Right atrium auricular region (tissue), 2 donors: ENCODE measurements at places on chromosomes 5 and 9. TPM values are rescaled to one million over a fixed set of nuclear protein-coding genes. Genes with fewer than 3 reads are reported as not detected.
A peak's percentile ranks its signal among the peaks of the same experiment; 100 is the strongest.

- no peak for DNase-seq
These were observed 4.3 kb upstream of the COX7C start for GRCh38 chr5:86613455-86613854.

DNA sequence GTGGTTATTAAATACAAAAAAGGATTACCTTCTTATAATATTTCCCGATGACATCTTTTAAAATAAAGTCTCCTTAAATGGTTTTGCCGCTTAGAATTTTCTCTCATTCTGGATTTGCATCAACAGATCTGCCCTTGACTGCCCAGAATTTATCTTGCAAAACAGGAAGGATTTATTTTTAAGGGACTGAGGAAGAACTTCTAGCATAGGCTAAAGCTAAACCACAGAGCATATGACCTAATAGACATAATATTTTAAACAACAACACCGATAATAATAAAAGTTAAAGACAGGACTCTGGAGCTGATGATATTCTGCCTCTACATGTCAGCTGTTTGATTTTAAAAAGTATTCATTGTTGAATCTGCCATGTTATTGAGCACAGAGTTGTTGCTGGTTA is 145.3 kb upstream of the ADCY2 start:
- no peak for DNase-seq

DNA sequence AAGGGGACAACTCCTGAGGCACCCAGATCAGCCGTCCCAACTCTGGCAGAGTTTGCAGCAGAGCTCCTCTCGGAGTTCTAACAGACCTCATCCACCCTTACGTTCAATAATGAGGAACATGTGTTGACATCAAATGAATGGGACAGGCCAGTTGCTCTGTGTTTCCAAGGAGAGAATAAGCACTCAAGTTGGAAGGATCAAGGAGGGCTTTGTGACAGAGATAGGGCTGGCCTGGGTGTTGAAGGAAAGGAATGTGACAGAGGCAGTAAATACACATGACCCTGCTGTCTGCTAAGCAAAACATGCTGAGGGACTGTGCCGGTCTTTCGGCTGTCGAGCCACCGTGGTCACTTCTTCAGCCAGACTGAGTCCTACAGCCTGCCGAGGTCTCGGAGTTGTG is 48.2 kb downstream of the GPR107 start:
- no peak for DNase-seq

- DNase-seq = no peak
These were observed 106.9 kb downstream of the SPOCK1 start for GRCh38 chr5:137392261-137392660.

DNA sequence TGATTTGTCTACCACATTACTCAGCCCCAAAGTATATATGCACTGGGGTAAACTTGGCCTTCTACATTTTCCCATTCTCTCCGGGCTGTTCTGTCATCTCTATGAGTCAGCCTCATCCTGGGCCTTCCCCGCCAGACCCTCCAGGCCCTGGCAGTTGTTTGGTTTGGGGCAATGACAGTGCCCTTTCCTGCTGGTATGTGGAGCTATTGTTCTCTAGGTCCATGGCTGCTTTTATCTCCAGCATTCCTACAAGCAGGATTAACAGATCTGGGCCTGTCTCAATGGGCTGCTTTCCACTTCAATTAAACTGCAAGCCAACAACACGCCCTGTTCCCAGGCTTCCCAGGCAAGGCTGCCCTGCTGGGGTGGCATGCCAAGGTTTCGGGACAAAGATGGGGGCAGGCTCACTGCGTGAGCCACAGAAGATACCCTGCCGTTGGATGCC is 136.4 kb downstream of the SLIT3 start:
- no peak for DNase-seq

- DNase-seq = peak; percentile 83
These were observed 32.1 kb downstream of the NAIF1 start for GRCh38 chr9:128034821-128035652.

DNA sequence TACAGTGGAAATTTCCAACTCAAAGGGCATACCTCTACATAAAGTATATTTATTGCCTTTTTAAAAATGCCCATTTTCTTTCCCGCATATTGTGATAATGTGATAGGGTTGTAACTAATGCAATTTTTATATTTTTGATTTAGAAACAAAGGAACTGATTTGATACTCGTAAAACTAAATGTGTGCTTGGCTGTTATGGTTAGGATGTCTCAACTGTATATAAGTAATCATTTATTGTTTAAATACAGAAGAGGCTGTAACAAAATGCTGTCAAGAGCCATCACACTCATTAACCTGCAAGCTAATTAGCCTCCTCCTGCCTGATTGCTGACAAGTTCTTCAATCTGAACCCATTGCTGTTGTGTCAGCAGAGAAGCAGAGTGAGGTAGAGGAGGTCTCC is 149.2 kb downstream of the PBX3 start:
- DNase-seq = no peak

DNA sequence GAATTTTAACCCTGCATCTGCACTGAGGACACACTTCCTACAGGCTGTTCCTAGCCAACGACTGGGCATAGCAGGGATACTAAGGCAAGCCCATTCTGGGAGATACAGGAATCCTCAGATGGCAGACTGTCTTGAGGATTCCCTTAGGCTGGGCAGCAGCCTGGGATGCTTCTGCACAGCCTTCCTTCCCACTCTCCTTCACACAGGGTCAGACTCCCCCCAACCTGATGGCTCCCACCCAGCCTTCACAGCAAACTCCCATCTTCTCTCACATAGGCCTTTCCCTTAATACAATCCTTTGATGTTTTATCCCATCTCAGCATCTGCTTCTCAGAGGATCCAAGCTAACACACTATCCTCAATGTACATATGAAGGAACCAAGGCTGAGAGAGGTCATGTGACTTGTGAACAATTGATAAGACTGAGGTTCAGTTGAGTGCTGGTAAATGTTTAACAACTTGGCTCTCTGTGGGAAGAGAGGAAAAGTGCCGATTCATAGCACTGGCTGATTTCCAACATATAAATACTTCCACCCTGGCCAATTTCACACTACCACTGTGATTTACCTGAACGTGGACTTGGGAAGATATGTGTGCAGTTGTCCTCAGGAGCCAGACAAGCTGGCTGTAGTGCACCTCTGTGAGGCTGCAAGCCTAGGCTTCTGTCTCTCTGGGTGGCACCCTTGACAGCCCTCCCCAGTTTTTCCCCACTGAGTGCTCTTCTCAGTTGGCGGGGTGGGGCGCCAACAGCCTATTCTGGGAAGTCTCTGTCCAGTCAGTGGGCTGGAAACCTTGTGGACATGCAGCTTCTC is 120.2 kb upstream of the TRIM32 start:
- no peak for DNase-seq

- no peak for DNase-seq
These were observed 385.5 kb downstream of the ADGRV1 start for GRCh38 chr5:90944116-90944515.

- no peak for DNase-seq
These were observed 78.4 kb downstream of the VAV2 start for GRCh38 chr9:133913571-133914369.

DNA sequence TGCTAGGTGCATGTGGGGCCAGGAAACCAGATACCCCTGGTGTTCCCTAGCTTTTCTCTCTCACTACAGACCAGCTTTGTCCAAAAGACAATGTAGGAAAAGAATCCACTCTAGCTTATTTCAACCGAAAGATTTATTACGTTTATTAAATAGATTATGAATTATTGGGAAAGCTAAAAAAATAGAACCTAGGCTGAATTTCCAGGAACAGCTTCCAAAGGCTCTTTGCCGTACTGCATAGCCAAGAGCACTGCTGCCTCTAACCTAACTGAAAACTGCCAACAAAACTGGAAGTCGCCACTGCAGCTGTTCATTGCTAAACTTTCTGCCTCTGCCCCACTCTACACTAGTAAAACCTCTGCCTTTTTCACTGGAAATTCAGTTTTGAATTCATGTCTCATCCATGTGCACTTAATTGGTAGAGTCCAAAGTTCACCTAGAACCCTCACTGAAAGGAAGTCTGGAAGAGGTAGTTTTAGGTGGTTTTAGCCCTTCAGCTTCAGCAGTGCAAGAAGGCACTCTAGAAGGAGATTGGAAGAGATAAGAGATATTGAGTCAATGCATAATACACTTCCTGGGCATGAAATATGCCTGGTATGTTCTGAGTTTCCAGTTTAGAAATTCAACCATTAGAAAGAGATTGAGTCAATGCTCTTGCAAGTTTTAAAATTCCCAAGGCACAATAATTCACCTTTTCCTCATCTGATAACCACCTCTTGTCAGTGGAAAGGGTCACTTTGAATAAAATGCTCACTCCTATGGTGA is 927.9 kb downstream of the MAT2B start:
- no peak for DNase-seq

DNA sequence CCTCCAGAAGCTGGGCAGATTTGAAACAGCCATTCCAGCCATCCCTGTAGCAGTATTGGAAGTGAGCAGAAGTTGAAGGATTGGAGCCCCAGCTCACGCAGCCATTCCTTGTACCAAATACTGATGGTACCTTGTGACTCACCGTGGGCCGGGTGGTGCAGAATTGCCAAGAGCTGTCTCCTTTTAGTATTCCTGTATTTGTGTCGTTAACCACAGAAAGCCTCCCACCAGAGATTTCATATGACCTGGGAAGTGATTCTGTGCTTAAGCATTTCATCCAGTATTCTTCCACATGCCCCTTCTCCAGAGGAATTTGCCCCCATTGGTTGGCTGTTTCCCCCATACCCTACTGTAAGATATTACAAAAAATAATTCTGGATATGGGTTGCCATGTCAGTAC is 17.7 kb upstream of the TLX3 start:
- no peak for DNase-seq

DNA sequence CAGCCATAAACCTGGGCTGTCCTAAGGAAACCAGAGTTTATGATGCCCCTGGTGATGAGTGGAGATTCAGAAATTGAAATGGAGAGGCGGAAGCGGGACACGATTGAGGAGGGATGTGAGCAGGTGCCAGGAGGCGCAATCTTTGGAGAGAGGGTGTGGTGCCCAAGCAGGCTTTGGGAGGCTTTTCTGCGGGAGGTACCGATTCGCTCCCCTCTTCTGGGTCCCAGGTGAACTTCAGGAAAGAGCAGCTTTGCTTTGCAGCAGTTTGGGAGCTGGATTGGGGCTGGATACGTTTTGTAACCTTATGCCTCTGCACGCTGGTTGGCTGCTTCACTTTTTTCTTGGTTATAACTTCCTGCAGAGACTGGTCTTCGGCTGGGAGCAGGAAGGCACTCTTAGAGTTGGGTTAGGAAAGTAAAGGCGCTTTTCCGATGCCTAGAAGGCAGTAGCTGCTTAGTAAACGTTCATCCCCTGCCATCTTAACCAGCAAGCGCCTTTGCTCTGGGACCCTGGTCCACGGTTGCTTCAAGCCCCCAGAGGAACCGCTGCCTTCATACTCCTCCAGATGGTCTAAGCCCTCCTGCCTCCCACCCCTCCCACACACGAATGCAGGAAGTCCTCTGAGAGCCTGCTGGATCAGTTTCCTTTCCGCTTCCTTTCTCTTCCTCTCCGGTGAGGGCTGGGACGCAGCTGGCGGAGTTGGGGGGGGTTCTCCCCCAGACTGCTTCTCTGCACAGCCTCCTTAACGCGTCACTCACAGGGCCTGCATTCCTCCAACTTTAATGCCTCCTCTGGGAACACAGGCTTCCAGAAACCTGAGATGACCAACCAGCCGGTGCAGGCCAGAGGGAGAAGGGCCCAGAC is 15.2 kb upstream of the NEK6 start:
- DNase-seq = no peak

- DNase-seq = no peak
These were observed 83.8 kb upstream of the FCN1 start for GRCh38 chr9:135001526-135001925.

- no peak for DNase-seq
These were observed 732 bp downstream of the MARCHF11 start for GRCh38 chr5:16178745-16179372.

DNA sequence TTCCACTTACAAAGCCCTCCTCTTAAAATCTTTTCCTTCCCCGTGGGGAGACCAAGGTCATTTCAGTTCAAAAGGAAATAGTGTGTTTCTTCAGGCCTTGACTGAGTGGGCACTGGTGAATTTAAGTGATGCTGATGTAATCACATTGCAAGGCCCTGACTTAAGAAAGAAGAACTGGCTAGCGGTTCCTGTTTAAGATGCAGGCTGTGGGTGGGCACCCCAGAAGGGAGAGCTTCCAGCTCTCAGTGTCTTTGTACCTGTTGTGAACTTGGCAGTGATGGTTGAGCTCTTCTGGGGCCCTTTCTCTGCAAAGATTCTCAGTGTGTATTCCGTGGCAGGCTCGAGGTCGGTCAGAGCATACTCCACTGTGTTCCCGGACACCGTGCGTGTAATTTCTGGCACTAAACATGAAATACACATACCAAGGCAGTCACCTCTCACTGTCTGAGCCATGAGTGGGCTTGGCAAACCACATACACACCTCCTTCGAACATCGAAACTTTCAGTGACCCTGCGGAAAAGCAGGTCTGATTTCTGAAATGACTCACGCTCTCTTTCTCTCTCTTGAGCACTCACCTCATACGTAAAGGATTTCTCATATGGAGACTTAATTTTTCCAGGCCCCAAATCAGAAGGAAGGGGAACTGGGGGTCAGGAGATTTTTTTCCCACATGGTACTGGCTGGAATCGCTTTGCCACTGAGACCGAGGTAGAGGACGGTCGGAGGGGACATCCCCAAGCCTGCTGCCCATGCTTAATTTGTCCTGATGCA is 81.9 kb downstream of the TNC start:
- DNase-seq = no peak

DNA sequence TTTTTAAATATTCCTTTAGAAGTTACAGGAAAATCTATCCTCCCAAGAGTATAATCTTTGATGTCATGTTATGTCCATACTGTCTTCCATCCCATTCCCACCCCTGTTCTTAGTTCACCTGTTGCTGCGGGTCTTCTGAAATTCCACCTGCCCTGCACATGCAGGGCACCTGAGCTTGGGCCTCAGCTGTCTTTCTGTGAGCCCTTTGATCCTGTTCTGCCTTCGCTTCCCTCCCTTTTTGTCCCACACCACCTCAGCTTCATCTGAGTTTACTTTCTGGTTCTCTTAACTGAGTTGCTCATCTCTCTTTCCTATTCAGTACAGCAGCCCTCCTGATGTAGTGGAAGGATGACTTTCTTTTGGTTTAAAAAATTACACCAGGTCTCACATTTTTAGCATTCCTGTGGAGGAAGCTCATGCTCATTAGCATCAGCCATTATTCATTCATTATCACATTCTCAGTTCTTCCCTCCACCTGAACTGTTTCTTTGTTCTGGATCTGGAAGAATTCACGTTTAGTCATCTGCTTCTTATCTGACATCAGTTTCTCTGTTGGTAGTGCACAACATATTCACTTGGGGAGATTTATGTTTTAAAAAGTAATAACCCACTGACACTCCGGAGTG is 211.0 kb downstream of the ADCY2 start:
- DNase-seq = no peak

GRCh38 chr9:2180704-2181103 is 165.6 kb downstream of the SMARCA2 start:
- DNase-seq = no peak

GRCh38 chr5:104706600-104706999 is 1144.0 kb upstream of the NUDT12 start:
- no peak for DNase-seq

- no peak for DNase-seq
These were observed 331.9 kb upstream of the CCNG1 start for GRCh38 chr5:163105456-163105855.

GRCh38 chr5:74596927-74597326 is 43.6 kb downstream of the ENC1 start:
- DNase-seq = no peak

STK32A gene
- 0.39 TPM for total RNA-seq

PCDHGA5 gene
- total RNA-seq = 5.0 TPM

FOXD4L4 gene
- total RNA-seq = not detected

PCDHB10 gene
- total RNA-seq = 2.0 TPM

AHRR gene
- 0.12 TPM for total RNA-seq

TNFSF15 gene
- 0.16 TPM for total RNA-seq

SOWAHA gene
- total RNA-seq = not detected

ELL2 gene
- total RNA-seq = 29.1 TPM

DBH gene
- not detected for total RNA-seq

PCDHA12 gene
- 0.67 TPM for total RNA-seq
